ENCODE measurements at places on chromosomes 4 and X. TPM values are rescaled to one million over a fixed set of nuclear protein-coding genes. Genes with fewer than 3 reads are reported as not detected.

The FAM236C gene
- not detected for polyA plus RNA-seq

The SETD7 gene
- polyA plus RNA-seq: 43.8 TPM

The BRS3 gene
- polyA plus RNA-seq: 0.10 TPM

The CHST7 gene
- 12.2 TPM for polyA plus RNA-seq

The SLC34A2 gene
- not detected for polyA plus RNA-seq

The UGT2A3 gene
- not detected for polyA plus RNA-seq

The ABHD18 gene
- polyA plus RNA-seq: 4.4 TPM

The HTRA3 gene
- polyA plus RNA-seq: 37.0 TPM

The XAGE1A gene
- not detected for polyA plus RNA-seq

The SCARB2 gene
- 123 TPM for polyA plus RNA-seq
